Urinary bladder (tissue), 4 donors: ENCODE measurements at places on chromosomes 16 and 17. TPM values are rescaled to one million over a fixed set of nuclear protein-coding genes. Genes with fewer than 3 reads are reported as not detected.

Gene ATP6V0A1
- total RNA-seq: 72.1 TPM

DNA sequence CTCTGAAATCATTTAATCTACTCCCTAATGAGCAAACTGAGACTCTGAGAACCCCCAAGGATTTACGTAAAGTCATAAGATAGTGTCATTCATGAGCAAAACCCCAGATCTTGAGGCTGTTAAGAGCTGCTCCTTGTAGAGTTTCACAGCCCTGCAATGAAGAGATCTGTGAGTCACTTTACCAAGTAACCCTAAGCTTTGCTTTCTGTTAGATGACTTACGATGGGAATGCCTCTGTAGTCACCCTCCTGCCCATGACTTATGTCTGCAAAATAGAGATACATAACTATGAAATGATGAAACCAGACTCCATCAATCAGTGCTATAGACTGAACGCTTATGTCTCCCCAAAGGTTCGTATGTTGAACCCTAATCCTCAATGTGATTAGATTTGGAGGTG lies 117.7 kb downstream of the HS3ST3A1 start:
- DNase-seq: no peak

DNA sequence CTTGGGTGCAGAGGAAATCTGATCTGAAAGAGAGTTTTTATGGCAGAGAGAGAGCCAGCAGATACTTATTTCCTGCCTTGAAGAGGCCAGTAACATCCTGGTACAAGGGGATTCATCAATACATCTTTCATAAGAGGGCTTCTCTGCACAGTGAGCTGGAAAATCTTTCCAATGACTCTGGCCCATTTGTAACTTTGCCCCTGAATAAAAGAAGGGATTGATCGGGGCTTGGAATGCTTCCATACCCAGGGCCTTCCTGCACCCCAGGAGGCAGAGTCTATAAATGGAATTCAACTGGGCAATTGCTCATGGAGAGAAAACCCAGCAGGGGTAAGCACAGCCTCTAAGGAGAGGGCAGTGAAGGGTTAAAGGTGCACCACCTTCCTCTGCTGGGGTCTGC lies 163.3 kb downstream of the XYLT1 start:
- no peak for DNase-seq

- DNase-seq: no peak
These were observed 19.3 kb downstream of the IGFBP4 start for GRCh38 chr17:40462343-40463121.
